Activated naive CD8-positive, alpha-beta T cell treated with anti-CD3 and anti-CD28 coated beads, Interleukin-2, amount 50 U/mL, for 24 hours (primary cell): ENCODE measurements at places on chromosomes 13 and 19.

DNA sequence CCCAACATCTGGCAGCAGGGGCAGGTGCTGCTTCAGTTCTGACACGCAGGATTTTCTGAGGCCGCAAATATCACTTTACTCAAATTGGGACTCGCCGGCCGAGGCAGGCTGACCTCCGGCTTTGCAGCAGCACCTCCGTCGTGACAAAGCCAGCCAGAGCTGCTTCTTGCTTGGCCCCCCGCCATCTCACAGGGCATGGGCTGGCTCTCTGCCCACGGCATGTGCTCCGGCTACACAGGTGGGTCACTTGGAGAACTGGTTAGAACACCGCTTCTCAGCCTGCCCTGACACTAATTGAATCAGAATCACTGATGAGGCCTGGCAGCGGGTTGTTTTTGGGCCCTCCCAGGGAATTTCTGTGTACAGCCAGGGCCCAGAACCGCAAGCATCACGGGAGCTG is 112.3 kb downstream of the SLC7A1 start:
- DNase-seq, result no peak

DNA sequence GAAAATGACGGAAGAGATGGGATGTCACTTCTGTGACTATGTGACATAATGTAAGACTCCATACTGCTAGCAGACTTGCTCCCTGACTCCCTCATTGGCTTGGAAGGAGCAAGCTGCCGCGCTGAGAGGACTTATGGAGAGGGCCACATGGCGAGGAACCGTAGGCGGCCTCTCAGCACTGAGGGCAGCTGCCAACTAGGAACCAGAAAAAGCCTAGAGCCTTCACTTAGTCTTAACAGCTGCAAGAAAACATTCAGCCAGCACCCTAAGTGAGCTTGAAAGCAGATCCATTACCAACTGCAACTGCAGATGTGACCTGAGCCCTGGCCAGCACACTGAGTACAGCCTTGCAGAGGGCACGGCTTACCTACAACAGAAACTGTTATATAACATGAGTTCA is 33.9 kb downstream of the USP12 start:
- DNase-seq, result no peak

GRCh38 chr13:110509971-110510786 is 51.3 kb downstream of the RAB20 start:
- DNase-seq, result no peak

- no peak for DNase-seq
These were observed 127.1 kb upstream of the SPACA7 start for GRCh38 chr13:112248862-112249592.

DNA sequence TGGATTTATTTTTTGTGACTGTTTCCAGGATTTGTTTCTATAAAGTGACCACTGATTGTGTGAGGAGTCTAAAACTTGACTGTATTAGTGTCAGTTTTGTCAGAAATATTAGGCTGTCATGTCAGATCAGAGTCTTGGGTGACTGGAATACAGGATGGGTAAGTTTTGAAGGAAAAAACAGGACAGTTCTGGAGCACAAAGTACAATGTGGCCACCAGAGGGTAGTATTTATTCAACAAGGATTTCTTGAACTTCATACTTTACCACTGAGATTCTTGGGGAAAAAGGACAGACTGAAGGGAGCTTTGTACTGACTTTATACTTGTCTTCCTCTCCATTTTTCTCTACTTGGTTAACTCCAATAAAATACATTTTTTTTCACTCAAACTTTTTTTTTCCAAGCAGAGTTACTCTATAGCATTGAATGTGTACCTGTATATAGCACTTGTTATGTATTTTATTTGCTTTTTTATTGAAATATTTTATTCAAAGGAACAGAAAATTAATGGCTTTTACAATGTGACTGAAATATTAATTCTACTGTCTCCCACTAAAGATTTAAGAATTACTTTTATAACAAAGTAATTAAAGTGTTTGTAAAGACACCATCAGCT is 51.1 kb downstream of the LMO7 start:
- no peak for DNase-seq

DNA sequence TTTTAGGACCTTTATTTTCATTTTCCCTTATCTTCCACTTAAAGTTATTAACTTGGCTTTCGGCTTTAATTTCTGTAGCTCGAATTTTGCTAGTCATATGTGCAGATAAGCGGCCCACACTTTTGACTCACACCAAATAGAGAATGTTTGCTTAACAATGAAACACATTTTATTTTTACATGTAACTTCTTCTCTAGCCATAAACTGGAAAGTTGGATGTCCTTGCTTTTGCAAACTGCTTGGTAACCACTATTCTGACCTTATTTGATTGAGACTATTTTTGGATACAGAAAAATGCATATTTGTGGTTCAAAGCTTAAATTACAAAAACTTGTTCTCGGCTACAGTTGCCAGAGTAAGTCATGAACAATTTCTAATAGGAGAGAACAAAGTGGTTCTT is 600.0 kb downstream of the KCTD12 start:
- DNase-seq, result no peak

- peak; percentile 8 for DNase-seq
These were observed 5.3 kb downstream of the F7 start for GRCh38 chr13:113110852-113111315.

- peak; percentile 53 for DNase-seq
These were observed 964 bp downstream of the KHSRP start for GRCh38 chr19:6423499-6424194.

- peak; percentile 38 for DNase-seq
These were observed 59.1 kb upstream of the GPR183 start for GRCh38 chr13:99366075-99366987.

DNA sequence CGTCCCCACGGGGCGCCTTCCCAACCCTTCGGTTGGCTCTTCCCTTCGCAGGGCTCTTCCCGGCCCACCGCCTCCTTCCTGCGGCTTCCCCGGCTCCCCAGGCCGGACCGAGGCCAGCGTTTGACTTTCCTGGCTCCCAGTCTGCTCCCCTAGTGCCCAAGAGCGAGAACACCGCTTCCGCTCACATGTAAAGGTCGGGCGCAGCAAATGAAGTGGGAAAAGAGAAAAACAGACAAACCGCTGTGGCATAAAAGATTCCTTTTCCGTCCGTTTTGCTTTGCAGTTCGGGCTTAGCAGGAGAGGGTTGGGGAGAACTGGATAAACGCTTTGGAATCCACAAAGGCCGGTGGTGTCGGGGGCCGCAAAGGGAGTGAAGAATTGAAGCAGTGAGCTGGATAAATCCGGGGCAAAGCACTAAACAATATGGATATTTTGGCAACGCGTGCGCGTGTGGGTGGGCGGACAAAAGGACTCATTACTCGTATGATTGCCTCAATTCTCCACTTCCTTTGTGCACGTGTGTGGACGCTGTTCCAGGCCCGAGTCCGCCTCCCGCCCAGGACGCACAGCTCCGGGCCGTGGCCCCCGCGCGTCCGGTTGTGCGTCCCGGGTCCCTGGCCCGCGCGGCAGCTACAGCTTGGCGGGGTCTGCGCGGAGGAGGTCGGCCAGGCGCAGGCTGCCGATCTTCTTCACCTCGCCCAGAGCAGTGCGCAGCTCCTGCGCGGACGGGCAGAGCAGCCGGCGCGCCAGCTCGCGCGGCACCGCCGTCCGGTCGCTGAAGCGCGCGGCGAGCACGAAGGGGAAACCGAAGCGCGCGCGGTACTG is 8.6 kb upstream of the CDX2 start:
- no peak for DNase-seq

GRCh38 chr19:2986951-2987524 is 9.7 kb downstream of the TLE6 start:
- DNase-seq, result no peak

GRCh38 chr19:49438261-49438660 is 3.1 kb downstream of the SLC17A7 start:
- DNase-seq, result no peak

GRCh38 chr19:38693380-38694223 is 46.2 kb downstream of the ACTN4 start:
- no peak for DNase-seq

DNA sequence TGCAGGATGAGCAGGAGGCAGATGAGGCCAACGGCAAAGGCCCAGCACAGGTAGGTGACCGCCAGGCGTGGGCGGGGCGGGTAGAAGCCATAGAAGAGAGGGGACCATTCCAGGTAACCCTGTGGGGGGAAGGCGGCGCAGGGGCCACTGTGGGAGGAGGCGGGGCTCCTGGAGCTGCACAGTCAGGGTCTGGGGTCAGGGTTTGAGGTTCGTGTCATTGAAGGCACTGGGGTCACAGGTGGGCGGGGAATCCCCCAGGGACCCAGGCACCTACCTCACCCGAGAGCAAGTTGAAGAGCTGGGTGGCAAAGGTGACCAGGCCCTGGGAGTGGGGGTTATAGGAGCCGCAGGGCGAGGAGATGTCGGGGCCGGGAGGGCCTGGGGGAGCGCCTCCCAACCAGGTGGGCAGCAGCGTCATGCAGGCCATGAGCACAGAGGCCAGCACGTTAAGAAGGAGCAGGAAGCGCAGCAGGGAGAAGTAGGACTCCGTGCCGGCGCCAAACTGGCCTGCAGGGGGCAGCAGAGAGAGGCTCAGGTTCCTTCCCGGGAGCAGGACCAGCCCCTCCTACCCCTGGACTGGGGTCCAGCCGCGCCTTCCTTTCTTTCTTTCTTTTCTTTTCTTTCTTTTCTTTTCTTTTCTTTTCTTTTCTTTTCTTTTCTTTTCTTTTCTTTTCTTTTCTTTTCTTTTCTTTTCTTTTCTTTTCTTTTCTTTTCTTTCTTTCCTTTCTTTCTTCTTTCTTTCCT is 4.6 kb downstream of the TMC4 start:
- peak; percentile 98 for DNase-seq

GRCh38 chr19:49017666-49018351 is 918 bp upstream of the LHB start:
- peak; percentile 69 for DNase-seq

GRCh38 chr13:114000151-114001040 is 26.5 kb upstream of the C13orf46 start:
- DNase-seq, result no peak

- DNase-seq, result no peak
These were observed 463.4 kb upstream of the MIR17HG start for GRCh38 chr13:90884066-90884465.

DNA sequence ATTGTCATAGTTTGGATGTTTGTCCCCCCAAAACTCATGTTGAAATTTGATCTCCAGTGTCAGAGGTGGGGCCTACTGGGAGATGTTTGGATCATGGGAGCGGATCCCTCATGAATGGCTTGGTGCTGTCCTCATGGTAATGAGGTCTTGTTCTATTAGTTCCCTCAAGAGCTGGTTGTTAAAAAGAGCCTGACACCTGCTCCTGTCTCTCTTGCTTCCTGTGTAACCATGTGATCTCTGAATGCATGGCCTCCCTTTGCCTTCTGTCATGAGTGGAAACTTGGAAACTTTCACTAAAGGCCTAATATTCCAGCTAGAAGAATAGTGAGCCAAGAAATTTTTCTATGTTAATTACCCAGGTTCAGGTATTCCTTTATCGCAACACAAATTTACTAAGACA is 311.4 kb upstream of the ATXN8OS start:
- DNase-seq, result no peak

- no peak for DNase-seq
These were observed 109.5 kb downstream of the DNAJC15 start for GRCh38 chr13:43132911-43133310.

- DNase-seq, result no peak
These were observed 27.0 kb downstream of the FPR3 start for GRCh38 chr19:51821921-51822320.

DNA sequence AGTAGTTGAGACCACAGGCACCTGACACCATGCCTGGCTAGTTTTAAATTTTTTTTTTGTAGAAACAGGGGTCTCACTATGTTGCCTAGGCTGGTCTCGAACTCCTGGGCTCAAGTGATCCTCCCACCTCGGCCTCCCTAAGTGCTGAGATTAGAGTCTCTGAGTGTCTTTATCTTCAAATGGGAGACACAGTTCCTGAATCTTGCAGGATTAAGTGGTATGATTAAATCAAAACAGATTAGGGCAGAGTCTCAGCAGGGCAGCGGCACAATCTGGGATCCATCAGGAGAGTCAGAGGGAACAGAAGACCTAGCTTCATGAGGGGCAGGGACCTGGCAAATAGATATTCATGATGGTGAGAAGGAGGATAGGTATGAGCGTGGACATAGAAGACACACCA is 953 bp downstream of the RLN3 start:
- DNase-seq, result no peak

GRCh38 chr19:33393286-33394005 is 19.9 kb downstream of the CEBPG start:
- no peak for DNase-seq

DNA sequence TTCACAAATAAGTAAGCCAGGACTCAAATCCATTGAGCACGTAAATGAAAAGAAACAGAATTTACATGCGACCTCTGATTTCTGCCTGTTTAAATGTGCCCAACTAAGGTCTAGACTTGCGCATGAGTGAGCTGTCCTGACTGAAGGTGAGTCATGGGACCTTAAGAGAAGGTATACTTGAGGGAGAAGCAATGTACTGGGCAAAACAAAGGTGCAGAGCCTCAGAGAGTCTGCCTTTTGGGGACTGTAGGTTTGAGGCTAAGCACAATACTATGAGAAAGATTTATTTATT is 45.8 kb downstream of the UFM1 start:
- no peak for DNase-seq

DNA sequence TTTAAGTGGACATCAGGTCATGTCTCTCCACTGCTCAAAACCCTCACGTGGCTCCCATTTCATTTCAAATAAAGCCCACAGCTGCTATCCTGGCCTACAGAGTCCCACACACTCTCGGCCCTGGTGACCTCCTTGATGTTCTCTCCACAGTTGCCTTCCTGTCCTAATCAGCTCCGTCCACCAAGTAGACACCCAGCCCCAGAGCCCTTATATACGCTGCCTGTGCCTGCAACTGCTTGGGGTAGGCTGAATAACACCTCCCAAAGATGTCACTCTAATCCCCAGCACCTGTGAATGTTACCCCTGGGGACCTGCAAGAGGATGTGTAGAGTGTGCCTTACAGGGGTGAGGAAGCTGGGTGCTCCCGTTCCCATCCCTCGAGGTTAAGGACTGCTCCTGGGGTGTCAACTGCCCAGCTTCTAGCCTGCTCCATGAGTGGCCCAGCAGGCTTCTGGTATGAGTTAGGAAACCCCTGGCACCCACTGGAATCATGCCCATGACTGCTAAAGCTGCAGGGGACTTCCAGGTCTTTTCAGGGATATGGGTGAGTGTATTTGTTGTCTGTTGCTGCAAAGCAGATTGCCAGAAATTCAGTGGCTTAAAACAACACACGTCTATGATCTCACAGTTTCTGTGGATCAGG is 6.0 kb downstream of the FAM187B start:
- DNase-seq, result peak; percentile 1
